ENCODE measurements at places on chromosomes 16 and 17.

DNA sequence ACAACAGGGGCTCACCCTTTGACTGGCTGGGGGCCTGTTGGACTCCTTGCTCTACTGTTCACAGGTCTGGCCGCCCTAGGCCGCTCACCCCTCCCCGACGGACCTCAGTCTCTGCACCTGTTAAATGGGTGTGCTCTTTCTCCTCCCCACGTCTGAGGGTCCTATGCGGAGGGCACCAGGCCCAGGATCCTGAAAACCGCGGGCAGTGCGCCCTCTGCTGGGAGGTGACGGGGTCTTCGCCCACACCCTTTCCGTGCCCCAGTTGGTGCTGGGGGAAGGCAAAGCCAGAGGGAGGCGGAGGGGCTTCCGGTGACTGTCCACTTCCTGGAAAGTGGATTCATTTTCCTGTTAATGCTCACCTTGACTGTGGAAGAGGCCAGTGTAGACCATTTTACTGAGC, 1010.9 kb downstream of the KCNJ18 start:
- no peak for DNase-seq

DNA sequence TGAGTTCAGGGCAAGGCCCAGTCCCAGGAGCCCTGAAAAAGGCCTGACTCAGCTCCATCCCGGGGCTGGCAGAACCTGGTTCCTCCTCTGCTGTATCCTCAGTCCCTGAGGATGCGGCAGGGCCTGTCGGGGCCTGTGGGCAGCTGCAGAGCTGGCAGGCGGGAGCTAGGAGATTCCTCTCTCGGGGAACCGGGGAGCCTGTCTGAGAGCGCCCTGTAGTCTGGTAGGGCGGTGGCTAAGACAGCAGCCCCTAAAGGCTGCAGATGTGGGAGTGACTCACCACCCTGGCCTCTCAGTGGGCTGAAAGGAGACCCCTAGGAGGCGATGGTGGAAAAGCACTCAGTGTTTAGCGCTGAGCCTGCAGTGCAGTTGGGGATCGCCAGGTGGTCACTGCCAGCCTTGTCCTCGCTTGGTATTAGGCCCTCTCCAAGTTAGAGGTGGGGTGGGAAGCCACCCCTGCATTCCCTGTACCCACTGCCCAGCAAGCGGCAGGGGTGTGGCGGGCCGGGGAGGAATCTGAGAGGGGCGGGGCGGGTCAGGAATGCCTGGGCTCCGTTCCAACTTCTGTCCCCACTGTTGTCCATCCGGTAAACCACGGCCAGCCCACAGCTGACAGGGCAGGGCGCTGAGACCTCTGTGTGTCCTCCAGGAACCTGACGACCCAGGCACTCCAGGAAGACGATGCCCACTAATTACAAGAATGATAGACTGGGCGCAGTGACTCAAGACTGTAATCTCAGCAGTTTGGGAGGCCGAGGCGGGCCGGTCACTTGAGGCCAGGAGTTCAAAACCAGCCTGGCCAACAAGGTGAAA, 29.5 kb upstream of the CDH1 start:
- DNase-seq: no peak

DNA sequence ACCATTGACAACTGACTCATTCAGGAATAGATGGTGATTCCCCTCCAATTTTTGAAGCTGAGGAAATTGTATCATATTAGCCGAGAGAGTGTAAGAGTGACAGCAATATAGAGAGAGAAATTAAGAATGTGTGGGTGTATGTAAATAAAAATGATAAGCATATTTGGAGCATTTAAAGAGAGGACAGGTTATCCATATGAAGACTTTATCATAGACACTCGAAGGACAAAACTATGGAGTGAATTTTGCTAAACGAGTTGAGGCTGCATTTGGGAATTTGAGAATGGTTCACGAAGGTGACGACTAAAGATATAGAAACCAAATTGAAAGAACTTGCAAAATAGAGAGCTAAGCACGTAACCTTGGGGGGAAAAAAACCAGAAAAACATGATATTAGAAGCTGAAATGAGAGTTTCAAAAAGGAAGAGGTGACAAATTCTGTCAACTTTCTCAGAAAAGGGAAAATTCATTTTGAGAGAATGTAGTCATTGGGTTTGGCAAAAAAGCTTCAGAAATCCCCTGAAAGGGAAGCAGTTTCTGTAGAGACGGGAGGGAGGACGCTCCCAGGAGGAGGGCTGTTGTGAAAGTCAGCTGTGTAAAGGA, 129.7 kb downstream of the KCNJ2 start:
- DNase-seq: no peak

DNA sequence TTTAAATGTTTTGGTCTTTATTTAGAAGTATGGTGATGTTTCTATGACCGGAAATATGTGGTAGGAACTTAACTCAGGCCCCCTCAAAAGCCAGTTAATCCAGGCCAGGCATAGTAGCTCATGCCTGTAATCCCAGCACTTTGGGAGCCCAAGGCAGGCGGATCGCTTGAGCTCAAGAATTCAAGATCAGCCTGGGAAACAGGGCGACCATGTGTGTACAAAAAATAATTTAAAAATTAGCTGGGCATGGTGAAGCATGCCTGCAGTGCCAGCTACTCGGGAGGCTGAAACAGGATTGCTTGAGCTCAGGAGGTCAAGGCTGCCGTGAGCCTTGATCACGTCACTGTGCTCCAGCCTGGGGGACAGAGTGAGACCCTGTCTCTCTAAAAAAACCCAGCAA, 10.3 kb downstream of the RSL1D1 start:
- DNase-seq: no peak

Data from RKO (cell line).